ENCODE measurements at places on chromosomes 11 and 22.

DNA sequence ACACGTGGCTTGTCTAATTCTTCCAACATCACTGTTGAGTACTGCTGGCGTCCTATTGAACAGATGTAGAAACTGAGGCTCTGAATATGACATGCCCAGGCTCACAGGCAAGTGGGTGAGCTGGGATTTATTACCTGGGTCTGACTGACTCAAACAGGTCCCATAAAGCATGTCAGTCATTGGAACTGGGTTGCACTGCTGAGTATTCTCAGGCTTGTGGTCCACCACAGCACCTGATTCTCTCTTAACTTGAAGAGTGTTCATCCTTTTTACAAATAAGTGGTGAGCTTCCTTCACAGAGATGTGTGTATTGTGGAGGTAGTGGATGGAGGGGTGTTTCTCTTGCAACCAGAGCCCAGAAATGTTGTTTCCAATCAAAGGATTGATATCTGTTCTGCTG lies 44.5 kb downstream of the SC5D start:
- no peak for DNase-seq

- DNase-seq: no peak
These were observed 8.1 kb upstream of the PLXNB2 start for GRCh38 chr22:50315289-50316113.

DNA sequence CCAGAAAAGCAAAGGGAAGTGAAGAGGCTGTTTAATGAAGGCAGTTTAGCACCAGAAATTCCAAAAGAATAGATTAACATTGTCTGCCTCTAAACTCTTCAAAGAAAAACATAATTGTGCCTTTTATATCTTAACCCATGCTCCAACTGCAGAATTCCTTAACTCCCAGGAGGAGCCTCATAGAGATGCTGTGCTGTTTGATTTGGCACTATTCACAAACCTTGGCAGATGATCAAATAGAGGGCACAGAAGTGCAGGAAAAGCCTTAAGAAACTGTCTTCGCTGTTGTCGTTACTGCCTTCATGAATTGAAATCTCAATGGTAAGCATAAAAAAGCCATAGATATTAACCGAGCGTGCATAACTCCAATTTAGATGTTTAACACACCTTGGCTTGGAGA lies 124.1 kb upstream of the MPPED2 start:
- DNase-seq: no peak

DNA sequence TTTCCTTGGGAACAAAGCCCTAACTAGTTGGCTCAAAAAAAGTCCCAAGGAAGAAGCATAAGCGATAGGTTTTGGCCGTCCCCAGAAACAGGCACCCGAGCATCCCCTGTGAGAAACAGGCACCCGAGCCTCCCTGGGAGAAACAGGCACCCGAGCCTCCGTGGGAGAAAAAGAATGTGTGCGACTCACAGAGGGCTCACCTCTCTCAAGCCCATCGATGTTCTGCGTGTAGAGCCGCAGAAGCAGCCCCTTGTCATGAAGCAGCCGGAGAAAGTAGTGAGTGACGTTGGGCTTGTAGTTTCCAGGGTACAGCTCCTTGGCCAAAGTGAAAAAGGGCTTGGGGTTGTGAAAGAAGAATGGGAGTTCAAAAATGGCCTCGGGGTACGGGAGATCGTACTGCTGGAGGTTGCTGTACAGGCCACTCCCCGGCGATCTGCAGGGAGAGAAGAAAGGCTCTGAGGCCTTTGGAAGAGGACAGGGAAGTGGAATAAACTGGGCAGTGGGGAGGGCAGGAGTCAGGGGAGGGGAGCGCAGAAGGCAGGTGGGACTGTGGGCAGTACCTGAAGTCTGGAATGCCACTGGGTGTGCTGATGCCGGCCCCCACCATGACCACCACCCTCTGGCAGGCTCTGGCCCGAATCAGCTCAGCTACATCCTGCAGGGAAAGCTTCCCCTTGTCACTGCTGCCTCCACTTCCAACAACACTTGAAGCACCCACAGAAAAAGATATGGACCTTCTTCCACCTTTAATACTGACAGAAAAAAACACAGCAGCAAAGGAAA lies 3.2 kb downstream of the SIRT3 start:
- no peak for DNase-seq

DNA sequence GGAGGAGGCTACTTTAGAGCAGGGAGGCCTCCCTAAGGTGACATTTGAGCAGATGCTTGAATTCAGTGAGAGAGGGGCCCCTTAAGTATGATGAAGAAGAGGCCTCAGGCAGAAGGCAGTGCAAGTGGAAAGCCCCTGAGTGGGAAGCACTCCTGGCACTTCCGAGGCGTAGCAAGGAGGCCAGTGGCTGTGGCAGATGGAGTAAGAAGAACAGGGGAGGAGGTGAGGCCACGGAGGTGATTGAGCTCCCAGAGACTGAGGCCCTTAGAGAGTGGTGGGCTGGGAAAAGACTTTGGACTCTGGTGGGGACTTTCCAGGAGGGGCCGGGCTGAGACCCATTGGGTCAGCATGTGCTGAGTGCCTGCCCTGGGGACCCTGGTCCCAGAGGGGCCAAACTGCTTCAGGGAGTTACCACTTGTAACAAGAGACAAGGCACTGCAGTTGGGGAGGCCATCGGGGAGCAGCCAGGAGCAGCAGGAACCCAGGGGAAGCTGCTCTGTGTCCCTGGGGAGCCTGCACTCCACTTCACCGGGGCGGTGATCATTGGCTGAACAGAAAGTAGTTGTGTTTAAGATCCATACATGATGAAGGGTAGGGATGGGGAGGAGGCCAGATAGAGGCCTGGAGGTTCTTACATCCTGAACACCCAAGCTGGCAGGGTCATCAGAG lies 2.5 kb upstream of the CENPM start:
- no peak for DNase-seq

GRCh38 chr22:41216984-41217383 lies 11.9 kb downstream of the L3MBTL2 start:
- no peak for DNase-seq

GRCh38 chr11:74471668-74472429 lies 4.5 kb upstream of the KCNE3 start:
- no peak for DNase-seq
